Activated CD4-positive, alpha-beta T cell treated with anti-CD3 and anti-CD28 coated beads, Interleukin-2, amount 50 U/mL, for 4 hours (primary cell): ENCODE measurements at places on chromosomes 7 and 10.
A peak's percentile ranks its signal among the peaks of the same experiment; 100 is the strongest.

GRCh38 chr7:132580717-132581285, 4.5 kb upstream of the PLXNA4 start:
- peak; percentile 56 for DNase-seq

- peak; percentile 38 for DNase-seq
These were observed 817 bp downstream of the MLLT10 start for GRCh38 chr10:21534604-21535493.

DNA sequence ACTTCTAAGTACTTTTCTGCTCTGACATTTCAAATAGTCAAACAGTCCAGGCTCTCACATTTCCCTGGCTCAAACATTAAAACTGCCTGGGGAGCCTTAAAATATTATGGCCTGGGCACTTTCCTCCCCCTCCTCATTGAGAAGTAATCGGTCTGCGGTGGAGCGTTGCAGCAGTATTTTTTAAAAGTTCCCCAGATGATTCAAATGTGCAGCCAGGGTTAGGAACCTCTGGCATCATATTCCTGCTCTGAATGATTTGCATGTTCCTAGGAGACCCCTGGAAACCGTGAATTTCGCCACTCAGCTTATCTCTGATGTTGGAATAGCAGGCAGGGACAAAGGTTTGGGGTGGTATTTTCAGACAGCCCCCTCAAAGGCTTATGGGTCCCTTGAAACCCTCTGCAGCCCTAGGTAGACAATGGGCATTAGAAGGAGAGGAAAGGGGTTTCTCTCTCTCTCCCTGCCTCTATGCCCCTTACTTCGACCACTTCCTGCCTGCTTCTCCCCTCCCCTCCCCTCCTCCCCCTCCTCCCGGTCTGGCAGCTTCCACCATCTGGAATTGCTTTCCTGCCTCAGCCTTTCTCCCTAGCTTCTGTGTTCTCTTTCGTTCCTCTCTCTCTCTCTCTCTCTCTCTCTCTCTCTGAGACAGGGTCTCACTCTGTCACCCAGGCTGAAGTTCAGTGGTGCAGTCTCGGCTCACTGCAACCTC, 622.2 kb downstream of the GALNT17 start:
- DNase-seq = no peak

- DNase-seq = no peak
These were observed 29.2 kb upstream of the AP5Z1 start for GRCh38 chr7:4745971-4746919.

- DNase-seq = no peak
These were observed 47.4 kb upstream of the CAV2 start for GRCh38 chr7:116451957-116452729.

GRCh38 chr7:29647020-29647654, 83.5 kb downstream of the PRR15 start:
- no peak for DNase-seq

DNA sequence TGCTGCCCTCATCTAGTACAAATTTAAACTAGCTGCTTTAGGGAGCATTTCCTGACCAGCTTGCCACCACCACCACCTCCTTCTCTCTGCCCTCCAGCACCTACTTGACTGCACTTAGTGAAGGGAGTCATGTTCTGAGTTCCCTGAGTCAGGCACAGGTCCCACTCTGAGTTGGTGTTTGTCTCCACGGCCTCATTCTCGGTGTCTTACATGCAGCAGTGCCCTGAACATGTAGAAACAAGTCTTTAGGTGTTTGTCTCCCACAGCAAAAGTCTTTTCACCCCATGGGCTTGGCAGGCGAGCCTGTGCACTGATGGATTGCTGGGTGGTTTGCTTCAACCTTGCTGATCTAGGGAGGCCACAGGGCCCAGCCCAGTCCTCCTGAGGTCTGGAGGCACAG, 16.9 kb downstream of the TSPAN14 start:
- no peak for DNase-seq

- DNase-seq = no peak
These were observed 242.7 kb downstream of the KIF20B start for GRCh38 chr10:89944138-89944537.

- DNase-seq = no peak
These were observed 206.5 kb downstream of the DNAJB6 start for GRCh38 chr7:157543276-157543675.

GRCh38 chr7:95190515-95190914, 133.8 kb downstream of the PON1 start:
- DNase-seq = no peak
